ENCODE measurements at places on chromosomes 13 and 19.

GRCh38 chr13:113845723-113846635, 17.9 kb downstream of the GAS6 start:
- DNase-seq: no peak

DNA sequence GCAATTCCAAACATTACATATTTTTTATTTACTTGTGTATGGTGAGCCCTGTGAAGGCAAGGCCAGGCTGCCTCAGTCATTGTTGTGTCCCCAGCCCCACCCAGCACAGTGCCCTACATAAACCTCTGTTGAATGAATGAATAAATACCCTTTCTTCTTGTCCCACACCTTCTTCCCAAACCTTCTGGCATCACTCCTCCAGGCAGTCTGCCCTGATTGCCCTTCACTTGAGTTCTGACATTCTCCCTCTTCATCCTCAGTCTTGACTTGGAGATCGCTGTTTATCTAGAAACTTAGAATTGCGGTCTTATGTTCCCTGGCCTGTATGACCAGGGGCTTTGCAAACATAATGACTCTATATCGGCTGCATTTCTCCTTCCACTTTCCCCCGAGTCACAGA, 5.2 kb upstream of the OPA3 start:
- DNase-seq: no peak

- DNase-seq: no peak
Measured at GRCh38 chr13:25827831-25828465, 223.9 kb downstream of the SHISA2 start.

DNA sequence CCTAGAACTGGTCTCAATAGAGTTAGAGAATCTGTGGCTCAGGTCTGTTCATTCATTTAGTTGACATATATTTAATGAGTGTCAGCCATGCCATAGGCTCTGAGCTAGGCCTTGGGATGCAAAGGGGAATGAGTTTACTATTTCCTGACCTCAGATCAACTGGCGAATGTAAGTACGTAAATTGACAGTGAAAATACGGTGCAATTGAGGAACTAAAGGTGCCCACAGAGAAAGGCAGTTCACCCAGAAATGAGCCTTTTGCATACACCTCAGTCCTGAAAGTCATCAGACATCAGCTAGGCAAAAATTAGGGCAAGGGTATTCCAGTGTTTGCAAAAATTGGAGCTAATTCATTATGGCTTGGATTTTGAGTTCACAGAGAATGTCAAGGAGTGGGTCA, 20.6 kb upstream of the UPF3A start:
- no peak for DNase-seq

- DNase-seq: peak; percentile 68
Measured at GRCh38 chr19:14023404-14024235, 4.3 kb upstream of the RLN3 start.

GRCh38 chr19:52138983-52139251, 821 bp downstream of the ZNF616 start:
- DNase-seq: no peak

- peak; percentile 73 for DNase-seq
Measured at GRCh38 chr19:35549174-35549788, 3.9 kb downstream of the TMEM147 start.

DNA sequence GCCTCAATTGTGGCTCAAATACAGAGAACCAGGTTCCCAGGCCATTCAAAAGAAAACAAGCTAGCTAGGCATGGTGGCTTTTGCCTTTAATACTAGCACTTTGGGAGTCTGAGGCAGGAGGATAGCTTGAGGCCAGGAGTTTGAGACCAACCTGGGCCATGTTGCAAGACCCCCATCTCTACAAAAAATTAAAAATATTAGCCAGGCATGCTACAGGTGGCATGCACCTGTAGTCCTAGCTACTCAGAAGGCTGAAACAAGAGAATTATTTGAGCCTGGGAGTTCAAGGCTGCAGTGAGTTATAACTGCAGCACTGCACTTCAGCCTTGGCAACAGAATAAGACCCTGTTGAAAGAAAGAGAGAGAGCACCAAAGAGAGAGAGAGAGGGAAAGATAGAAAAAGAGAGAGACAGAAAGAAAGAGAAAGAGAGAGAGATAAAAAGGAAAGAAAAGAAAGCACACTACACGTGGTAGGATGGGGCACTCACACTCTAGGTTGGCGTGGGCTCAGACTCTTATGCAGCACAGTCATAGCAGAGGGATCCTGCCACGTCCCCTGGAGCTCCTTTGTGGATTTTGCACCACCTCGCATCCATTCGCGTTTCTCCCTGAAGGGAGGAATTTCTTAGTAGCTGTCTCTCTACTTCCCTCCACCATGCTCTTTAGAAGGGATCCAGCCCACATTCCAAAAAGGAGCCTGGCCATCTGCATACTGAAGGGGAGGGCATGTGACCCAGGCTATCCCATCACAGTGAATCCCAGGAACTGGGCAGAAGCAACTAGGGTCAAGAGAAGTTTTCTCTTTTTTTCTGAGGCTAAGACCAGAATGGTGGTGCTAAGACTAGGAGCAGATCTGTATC, 789.9 kb downstream of the UQCRFS1 start:
- DNase-seq: no peak

DNA sequence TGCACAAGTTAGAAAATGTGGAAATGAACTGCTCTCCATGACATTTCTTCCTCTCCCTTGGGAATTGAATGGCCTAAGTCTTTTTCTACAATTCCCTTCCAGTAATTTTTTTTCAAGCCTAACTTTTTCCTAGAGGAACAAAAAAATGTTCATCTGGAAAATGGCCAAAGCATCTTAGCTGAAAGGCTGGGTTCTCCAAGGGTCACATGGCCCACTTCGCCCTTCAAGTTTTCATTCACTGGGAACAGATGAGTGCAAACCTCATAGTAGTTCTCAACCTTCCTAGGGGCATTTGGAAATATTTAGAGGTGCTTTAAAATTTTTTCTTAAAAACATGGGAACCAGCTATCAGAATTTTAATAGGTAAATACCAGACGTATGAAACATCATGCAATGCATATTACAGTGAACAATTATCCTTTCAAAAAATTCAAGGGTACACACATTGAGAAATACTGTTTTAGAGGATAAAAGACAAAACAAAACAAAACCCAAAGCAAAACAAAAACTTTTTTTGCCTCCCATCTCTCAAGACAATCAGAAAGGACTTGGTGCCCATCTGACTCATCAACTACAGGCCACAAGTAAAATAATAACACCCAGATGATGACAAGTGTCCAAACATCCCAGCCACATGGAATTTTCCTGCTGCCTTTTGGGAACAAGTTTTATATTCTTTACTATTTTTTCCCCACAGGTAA, 208.8 kb downstream of the SLITRK6 start:
- no peak for DNase-seq

DNA sequence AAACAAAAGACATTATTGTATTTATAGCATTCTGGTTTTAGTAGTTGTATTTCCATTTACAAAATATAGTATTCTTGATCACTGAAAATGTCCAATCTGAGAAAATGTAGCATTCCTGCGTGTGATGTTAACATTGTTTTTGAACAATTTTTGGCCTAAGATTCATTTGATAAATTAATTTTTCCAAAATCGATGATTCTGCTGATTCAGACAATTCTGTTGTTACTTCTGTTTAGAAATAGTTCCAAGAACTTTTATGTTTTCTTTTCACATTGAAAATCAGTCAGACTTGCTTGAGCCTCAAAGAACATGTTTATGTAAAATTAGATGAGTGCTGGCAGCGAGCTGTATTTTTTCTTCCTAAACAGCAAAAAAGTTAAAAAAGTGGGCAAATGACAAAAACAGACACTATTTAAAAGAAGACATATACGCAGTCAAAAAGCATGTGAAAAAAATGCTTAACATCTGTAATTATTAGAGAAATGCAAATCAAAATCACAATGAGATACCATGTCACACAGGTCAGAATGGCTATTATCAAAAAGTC, 804.5 kb upstream of the MIR17HG start:
- no peak for DNase-seq

DNA sequence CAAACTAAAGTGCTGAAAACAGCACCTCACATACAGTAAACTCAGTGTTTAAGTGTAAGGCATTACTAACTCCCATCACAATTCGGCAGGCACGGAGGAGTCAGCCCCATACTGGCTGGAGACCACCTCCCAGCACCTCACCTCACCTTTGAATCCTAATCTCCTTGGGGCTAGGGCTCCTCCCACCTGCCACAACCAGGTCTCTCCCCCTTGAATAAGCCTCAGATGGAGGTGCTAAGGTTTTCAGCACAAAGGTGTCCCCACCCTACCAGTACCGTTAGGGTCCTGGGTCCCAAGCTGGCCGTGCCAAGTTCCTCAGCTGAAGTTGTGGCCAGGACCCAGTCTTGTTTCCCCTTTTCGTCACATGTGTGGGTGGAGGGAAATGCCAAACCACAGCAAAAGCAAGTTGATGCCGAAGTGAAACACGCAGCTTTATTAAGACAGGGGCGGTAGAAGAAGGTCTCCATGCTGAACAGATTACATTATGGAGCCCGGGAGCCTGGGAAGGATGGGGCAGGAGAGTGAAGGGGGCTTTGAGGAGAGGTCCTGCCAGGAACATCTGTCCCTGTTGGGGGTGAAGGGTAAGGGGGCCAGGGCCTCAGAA, at the start of gene IGFLR1:
Gene IGFLR1, minus strand, starts transcription at position 332 of the 604 bp plus-strand sequence. CDS start 1,272 bp downstream, outside the sequence.
- DNase-seq: no peak

- DNase-seq: no peak
Measured at GRCh38 chr13:51317262-51317661, 22.2 kb upstream of the SERPINE3 start.

- no peak for DNase-seq
Measured at GRCh38 chr19:41334793-41335192, 18.9 kb downstream of the TGFB1 start.

GRCh38 chr19:55487924-55488687, at the start of gene SSC5D:
Gene SSC5D (plus strand): TSS chr19:55488436. CDS start chr19:55488590, 154 bp downstream.
- DNase-seq: peak; percentile 41

- DNase-seq: no peak
Measured at GRCh38 chr13:107466326-107467099, 748.8 kb downstream of the LIG4 start.

DNA sequence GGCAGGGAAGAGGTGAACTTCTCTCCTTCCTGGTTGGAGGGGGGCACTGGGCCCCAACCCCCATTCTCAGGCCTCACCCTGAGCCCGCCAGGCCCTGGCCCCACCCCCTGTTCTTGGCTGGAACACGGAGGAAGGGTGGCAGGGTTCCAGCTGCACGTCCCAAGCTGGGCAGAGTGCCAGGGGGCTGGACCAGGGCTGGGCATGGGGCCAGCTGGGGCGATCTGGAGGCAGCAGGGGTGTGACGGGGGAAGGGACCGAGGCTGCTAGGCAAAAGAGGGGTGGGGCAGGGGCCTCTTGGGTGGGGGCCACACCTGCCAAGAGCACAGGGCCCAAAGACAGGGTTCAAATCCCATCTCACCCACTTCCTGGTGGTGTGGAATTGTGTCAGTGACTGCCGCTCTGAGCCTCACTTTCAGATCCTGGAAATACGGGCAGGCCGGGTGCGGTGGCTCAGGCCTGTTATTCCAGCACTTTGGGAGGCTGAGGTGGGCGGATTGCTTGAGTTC, 2.2 kb downstream of the HIF3A start:
- peak; percentile 97 for DNase-seq

- DNase-seq: no peak
Measured at GRCh38 chr13:36882829-36883390, 37.1 kb downstream of the SMAD9 start.

DNA sequence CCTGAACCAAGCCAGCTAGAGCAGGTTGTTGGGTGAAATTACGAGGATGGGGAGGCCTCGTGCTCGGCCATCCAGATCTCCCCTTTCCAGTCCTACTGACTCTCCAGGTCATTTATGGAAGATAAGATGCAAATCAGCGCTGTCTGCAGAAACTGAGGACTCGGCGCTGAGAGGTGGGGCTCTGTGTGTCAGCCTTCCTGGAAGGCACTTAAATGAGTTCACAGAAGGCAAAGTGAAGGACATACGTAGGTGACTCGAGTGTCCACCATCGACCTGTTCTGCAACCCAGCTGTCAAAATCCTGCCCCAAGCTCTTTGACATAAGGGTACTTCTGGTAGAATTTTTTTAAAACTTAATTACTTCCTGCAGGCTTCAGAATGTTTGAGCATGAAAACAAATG, 86.4 kb downstream of the RAB20 start:
- no peak for DNase-seq

- no peak for DNase-seq
Measured at GRCh38 chr13:113121183-113121927, 1.2 kb upstream of the F10 start.

GRCh38 chr19:334296-335071, 10.1 kb downstream of the MIER2 start:
- no peak for DNase-seq

DNA sequence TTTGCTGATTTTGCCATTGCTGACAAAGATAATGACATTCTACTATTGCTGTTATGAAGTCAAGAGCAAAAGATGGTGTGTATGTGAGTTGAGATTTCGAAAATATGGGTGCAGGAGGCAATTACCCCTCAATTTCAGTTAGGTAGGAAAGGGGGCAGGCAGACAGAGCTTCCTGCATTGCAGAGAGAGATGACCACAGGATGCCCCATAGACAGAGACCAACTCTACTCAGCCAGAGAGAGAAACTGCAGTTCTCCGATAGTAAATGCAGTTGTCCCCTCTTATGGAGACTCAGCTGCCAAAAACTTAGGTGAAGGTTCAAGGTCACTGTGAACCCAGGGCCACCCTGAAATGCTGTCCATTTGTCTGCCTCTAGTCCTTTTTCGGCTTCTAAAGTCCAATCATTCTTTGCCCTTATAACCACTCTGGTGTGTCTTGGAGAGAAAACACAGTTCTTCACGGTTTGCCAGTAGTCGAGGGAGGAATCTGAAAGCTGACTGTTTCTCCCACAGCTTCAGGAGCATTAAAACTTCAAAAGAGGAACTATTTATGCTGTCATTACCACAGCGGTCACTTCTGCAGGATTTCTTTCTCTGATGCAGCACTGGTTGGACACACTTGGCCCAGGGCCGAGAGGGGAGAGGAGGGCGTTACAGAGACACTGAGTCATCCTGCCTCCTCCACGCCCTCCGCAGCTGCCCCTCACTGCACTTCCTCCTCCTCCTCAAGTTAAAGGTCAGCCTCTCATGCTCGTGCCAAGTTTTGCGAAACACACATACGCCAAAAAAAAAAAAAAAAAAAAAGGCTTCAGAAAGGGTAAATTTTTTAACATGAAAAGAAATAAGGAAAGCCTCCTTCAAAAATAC, 264.3 kb downstream of the FOXO1 start:
- peak; percentile 39 for DNase-seq

- no peak for DNase-seq
Measured at GRCh38 chr13:46633416-46633815, 80.4 kb downstream of the LRCH1 start.

DNA sequence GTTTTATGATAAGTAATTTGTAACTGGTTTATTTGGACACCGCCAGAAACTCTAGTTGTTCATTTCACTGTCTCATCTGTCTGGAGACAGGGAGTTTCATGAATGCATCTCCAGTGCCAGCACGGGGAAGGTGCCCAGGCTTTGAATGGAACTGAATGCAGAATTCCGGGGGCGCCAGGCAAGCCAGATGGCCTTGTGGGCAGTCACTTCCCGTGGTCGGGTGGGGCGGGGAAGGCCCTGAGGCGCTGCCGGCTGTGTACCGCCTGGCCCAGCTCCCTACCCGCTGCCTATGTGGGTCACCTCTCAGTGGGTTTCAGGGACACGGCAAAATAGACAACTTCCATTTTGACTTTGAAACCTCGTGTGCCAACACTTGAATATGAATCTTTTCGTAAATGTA, 28.8 kb upstream of the MCF2L start:
- DNase-seq: peak; percentile 67

- DNase-seq: peak; percentile 46
Measured at GRCh38 chr19:45508861-45509691, 1.8 kb downstream of the VASP start.
